Fibroblast of lung (primary cell): ENCODE measurements at places on chromosomes 4 and X. TPM values are rescaled to one million over a fixed set of nuclear protein-coding genes. Genes with fewer than 3 reads are reported as not detected.

Gene CLDN34
- total RNA-seq: not detected in 2 replicates

Gene NDP
- total RNA-seq: 1.3 and 5.3 TPM in 2 replicates

Gene RGS12
- total RNA-seq: 15.7 and 21.1 TPM in 2 replicates

Gene NLGN4X
- total RNA-seq: under 0.01 TPM in 1 of 2 replicates, not detected in the other

Gene UGT2B17
- total RNA-seq: not detected in 2 replicates

Gene ITIH6
- not detected in 2 replicates for total RNA-seq

Gene SSX2B
- total RNA-seq: not detected in 2 replicates

Gene BTC
- total RNA-seq: 3.1 and 7.8 TPM in 2 replicates

Gene NAP1L3
- 1.3 and 5.0 TPM in 2 replicates for total RNA-seq

Gene CRMP1
- 0.33 and 1.5 TPM in 2 replicates for total RNA-seq

Gene CXorf65
- total RNA-seq: not detected in 2 replicates

Gene FRMPD4
- 0.50 and 0.77 TPM in 2 replicates for total RNA-seq

Gene CHRDL1
- total RNA-seq: 4.5 and 9.0 TPM in 2 replicates

Gene PHEX
- 1.7 and 1.8 TPM in 2 replicates for total RNA-seq

Gene NAT8L
- 0.17 and 0.26 TPM in 2 replicates for total RNA-seq

Gene PABPC4L
- total RNA-seq: 0.77 and 1.2 TPM in 2 replicates

Gene FGFBP2
- not detected in 2 replicates for total RNA-seq

Gene TMEM35A
- total RNA-seq: 11.6 and 28.6 TPM in 2 replicates

Gene SOX3
- not detected in 2 replicates for total RNA-seq

Gene CT45A3
- total RNA-seq: not detected in 2 replicates

Gene TLR3
- total RNA-seq: 4.6 and 8.1 TPM in 2 replicates

Gene SUPT20HL1
- not detected in 2 replicates for total RNA-seq

Gene P2RY4
- total RNA-seq: under 0.01 TPM in 2 replicates

Gene PLK4
- 1.3 and 5.9 TPM in 2 replicates for total RNA-seq

Gene PAGE5
- 0.66 TPM in 1 of 2 replicates, not detected in the other for total RNA-seq

Gene SPANXC
- total RNA-seq: not detected in 2 replicates

Gene PRDM8
- 2.6 and 8.8 TPM in 2 replicates for total RNA-seq

Gene SLC10A3
- total RNA-seq: 13.9 and 15.2 TPM in 2 replicates

Gene SPARCL1
- 2.3 and 4.1 TPM in 2 replicates for total RNA-seq

Gene UCP1
- not detected in 2 replicates for total RNA-seq

Gene PAGE1
- not detected in 2 replicates for total RNA-seq

Gene NRK
- total RNA-seq: 0.50 and 0.77 TPM in 2 replicates

Gene CT47B1
- total RNA-seq: not detected in 2 replicates

Gene CCNB3
- 0.51 and 0.83 TPM in 2 replicates for total RNA-seq
